ENCODE measurements at places on chromosomes 1 and 21.

DNA sequence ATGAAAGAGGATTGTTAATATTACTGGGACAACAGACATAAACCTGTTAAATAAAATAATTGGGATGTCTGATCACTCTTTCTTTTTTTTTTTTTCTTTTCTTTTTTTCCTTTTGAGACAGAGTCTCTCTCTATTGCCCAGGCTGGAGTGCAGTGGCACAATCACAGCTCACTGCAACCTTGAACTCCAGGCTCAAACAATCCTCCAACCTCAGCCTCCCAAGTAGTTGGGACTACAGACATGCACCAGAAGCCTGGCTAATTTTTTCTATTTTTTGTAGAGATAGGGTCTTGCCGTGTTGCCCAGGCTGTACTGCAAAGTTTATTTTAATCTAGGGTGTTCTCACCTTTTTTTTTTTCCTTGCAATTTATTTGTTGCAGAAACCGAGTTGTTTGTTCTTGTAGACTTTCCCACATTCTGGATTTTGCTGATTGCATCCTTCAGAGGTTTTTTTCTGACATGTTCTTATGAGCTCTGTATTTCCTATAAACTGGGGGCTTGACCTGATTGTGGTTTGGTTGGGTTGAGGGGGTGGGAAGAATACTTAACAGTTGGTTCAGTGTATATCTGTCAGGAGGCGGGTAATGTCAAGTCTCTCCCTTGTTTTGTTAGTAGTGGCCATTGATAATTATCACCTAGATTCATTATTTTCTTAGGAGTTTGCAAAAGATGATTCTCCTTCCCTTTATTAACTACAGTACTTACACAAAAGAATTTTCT is 125.2 kb downstream of the MAST2 start:
- no peak for DNase-seq

DNA sequence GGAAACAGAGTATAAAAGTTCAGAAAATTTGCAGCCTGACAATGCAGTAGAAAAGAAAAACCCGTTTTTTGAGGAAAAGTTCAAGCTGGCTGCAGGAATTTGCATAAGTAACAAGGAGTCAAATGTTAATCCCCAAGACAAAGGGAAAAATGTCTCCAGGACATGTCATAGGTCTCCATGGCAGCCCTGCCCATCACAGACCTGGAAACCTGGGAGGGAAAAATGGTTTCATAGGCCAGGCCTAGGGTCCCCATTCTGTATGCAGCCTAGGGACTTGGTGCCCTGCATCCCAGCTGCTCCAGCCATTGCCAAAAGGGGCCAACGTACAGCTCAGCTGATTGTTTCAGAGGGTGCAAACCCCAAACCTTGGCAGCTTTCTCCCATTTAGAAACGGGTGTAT is 3.6 kb upstream of the KCNT2 start:
- no peak for DNase-seq

- DNase-seq = no peak
Measured at GRCh38 chr1:178374016-178374415, 122.7 kb downstream of the CLEC20A start.

DNA sequence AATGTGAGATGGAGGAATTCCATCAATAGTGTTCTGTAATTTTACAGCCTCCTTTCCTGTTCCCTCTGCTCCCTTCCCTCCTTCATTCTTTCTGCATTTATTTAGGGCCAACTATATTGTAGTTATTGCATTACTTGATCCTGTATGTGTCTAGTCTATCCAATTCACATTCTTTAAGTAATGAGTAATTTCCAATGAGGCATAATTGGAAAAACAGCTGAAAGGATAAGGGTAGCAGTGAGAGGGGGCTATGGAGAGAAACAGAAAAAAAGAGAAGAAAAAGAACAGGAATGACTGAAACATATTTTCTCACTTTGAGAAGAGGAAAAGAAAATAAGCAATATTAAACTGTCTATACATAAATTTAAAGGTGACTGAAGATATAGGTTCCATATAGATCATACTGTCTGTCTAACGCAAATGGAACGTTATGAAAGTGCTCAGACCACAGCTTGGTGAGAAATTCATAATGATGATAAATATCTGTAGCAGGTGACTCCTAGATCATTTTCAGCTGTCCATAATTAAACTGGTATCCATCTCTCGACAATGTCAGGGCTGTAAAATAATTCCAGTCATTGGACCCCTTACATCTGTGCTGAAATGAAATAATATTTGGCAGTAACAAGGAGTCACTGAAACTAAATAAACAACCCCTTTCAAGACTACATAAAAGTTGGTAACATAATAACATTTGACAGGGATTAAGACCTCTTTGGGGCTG is 61.8 kb downstream of the SPAG17 start:
- no peak for DNase-seq

DNA sequence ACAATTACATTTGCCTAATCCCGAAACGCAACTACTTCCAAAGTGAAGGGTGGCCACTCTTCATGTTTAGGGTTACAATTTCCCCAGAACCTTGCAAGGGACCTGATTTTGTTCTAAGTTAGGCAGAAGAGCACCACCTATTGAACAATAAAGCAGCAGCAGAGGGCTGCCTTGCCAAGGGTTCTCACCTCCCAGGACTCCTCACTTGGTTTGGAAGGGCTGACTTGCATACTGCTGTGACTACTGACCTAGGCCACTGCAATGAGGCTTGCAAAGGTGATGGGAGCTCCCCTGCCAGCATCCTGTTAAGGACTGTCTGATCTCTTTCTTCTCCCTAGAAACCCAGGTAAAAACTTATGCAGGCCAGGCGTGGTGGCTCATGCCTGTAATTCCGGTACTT is 14.2 kb downstream of the MTOR start:
- DNase-seq = no peak

- no peak for DNase-seq
Measured at GRCh38 chr1:245062741-245063305, 92.0 kb upstream of the KIF26B start.

- no peak for DNase-seq
Measured at GRCh38 chr21:15604413-15604812, 125.4 kb upstream of the USP25 start.

- DNase-seq = no peak
Measured at GRCh38 chr1:5904551-5904950, 87.7 kb downstream of the NPHP4 start.

- DNase-seq = no peak
Measured at GRCh38 chr1:67162954-67163353, 3.3 kb upstream of the IL23R start.

GRCh38 chr1:47252795-47253194 is 20.8 kb upstream of the TAL1 start:
- no peak for DNase-seq

- DNase-seq = no peak
Measured at GRCh38 chr1:207245124-207245523, 76.4 kb upstream of the CD55 start.

GRCh38 chr1:90709535-90709934 is 7.6 kb downstream of the BARHL2 start:
- DNase-seq = no peak

- no peak for DNase-seq
Measured at GRCh38 chr1:26197301-26197700, 6.9 kb downstream of the CATSPER4 start.

DNA sequence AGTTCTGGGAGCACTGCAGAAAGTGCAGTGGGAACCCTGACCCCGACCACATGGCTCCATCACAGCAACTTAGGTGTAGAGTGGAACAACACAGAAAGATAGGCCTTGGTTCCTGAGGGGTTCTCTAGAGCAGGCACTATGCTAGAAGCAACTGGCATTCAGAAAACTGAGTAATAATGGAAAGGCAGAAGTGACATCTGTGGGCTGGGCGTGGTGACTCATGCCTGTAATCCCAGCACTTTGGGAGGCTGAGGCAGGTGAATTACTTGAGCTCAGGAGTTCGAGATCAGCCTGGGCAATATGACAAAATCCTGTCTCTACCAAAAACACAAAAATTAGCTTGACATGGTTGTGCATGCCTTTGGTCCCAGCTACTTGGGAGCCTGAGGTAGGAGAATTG is 5.3 kb downstream of the MRPS15 start:
- no peak for DNase-seq

DNA sequence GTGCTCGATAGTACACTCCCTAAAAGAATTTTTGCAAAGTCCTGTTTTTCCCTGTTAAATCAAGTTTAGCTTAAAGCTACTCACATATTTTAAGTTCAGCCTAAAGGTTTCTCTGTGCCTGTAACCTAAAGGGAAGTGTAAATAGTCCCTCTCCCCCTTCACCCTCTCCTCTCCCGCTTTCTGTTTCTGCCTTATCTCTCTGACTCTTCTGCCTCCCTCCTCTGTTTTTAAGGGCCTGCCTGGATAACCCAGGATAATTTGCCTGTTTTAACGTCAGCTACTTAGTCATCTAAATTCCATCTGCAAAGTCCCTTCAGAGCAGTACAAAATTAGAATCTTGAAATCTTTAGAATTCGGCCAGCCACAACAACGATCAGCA is 92.6 kb downstream of the NID1 start:
- DNase-seq = no peak

DNA sequence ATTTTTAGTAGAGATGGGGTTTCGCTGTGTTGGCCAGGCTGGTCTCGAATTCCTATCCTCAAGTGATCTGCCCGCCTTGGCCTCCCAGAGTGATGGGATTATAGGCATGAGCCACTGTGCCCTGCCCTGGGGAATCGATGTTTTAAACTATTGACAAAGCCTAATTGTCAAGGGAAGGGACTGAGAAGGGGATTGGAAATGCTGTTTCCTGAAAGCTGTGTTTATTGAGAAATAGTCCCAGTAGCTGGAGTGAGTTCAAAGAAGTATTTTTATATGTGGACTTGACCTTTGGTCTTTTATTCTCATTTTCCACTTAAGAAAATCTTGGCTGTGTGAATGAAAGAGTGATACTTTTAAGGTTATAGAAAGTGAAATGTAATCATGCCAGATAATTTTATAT is 47.5 kb downstream of the KIF1B start:
- no peak for DNase-seq

GRCh38 chr1:214933375-214933774 is 149.2 kb upstream of the KCNK2 start:
- no peak for DNase-seq

GRCh38 chr1:199157494-199157893 is 518.7 kb downstream of the PTPRC start:
- DNase-seq = no peak

GRCh38 chr1:201914456-201915235 is 25.9 kb downstream of the SHISA4 start:
- DNase-seq = no peak

GRCh38 chr1:15329104-15329820 is 80.4 kb upstream of the EFHD2 start:
- DNase-seq = no peak

DNA sequence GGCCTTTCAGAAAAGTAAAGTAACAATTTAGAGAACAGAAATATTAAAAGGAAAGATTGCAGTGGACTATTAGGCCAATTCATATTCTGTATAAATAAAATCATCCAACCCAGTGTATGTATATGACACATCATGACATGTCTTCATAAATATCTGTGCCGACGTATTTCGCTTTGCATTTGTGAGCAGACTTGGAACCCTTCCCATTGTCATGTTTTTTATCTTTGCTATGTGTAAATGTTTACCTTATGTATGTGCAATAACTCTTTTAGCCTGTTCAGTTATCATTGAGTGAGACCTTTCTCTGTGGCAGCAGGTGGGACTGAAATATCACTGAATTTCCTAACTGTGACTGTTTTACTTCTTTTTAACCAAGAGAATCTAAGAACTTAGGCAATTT is 58.0 kb upstream of the FAM3B start:
- DNase-seq = no peak

GRCh38 chr1:214005708-214006107 is 17.9 kb downstream of the PROX1 start:
- DNase-seq = no peak

GRCh38 chr1:42978317-42979035 is 19.8 kb upstream of the SLC2A1 start:
- DNase-seq = no peak

GRCh38 chr1:186215636-186216035 is 159.4 kb downstream of the TPR start:
- DNase-seq = no peak

DNA sequence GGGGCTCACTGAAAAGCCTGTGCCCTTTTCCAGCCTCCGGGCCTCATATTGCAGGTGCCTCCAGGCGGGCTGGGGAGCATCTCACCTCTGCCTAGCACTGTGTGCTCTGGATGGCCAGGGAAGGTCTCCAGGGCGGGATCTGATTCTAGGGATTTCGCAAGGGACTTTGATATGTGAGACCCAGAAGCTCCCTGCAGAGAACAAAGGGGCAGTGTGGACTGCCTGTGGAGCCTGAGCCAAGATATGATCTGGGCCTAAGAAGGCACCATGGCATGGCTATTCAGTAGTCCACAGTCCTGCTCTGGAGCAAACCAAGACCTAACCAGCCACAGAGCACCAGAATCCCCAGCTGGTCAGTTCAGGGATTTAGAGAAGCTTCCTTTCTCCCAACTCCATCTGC is 157.2 kb downstream of the ST6GALNAC5 start:
- DNase-seq = no peak

- DNase-seq = no peak
Measured at GRCh38 chr1:226976276-226976977, 36.3 kb downstream of the COQ8A start.

GRCh38 chr1:155278689-155279160 is 1.5 kb downstream of the HCN3 start:
- no peak for DNase-seq

DNA sequence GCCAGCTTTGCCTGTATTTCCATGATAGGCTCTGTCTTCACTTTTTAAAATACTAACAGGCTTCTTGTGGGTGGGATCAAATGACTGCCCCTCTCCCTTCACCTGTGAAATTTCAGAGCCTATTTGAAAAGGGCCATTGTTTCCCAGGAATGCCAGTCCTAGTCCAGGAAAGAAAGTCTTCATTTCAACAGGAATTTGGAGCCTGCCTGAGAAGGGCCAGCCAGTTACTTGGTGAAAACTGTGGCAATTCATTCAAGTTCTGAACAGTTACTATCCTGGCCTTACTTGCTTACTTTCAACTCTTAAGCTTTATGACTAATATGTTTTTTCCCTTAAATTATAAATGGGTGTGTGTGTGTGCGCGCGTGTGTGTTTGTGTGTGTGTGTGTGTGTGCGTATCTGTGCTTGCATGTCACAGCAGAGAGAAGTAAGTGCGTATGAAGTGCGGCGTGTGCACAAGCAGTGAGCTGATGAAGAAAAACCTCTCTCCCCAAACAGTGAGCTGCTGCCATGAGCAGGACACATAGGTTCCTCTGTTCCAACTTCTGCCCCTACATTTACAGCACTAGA is 67.5 kb upstream of the RNPC3 start:
- DNase-seq = no peak

- DNase-seq = no peak
Measured at GRCh38 chr1:64437453-64437852, 32.5 kb upstream of the CACHD1 start.

DNA sequence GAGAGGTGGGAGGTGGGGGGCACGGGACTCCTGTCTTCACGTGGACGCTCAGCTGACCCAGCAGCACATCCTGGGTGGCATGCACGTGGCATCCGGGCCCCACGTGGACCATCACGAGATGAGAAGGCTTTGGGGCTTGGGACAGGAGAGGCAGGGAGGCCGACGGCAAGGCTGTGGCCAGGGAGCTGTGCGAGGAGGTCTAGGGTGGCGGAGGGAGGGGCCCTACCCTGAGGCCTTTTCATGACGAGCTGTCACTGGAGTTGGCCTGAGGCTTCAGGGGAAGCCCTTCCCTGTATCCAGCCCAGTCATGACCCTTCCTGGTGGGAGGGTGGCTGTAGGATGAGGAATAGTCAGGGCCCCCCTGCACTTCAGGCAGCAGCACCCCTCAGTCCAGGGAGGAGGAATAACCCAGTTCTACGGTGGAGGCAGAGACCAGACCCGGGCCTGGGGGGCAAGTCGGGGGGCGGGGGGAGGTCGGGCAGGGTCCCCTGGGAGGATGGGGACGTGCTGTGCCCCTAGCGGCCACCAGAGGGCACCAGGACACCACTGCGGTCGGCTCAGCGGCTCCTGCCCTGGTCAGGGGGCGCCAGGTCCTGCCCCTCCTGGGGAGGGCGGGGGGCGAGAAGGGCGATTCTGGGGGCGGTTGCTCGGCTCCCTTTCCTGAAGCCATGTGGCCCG is 2.0 kb upstream of the PERM1 start:
- peak; percentile 45 for DNase-seq

All from CD4-positive, CD25-positive, alpha-beta regulatory T cell (primary cell).